Activated naive CD4-positive, alpha-beta T cell treated with anti-CD3 and anti-CD28 coated beads for 36 hours (primary cell): ENCODE measurements at places on chromosomes 5 and 9. TPM values are rescaled to one million over a fixed set of nuclear protein-coding genes. Genes with fewer than 3 reads are reported as not detected.

The LTC4S gene
- 0.79 TPM for total RNA-seq

The SLC24A2 gene
- total RNA-seq: not detected

The TMOD1 gene
- total RNA-seq: 1.2 TPM

The CACFD1 gene
- 0.45 TPM for total RNA-seq

The LCN10 gene
- 0.83 TPM for total RNA-seq

DNA sequence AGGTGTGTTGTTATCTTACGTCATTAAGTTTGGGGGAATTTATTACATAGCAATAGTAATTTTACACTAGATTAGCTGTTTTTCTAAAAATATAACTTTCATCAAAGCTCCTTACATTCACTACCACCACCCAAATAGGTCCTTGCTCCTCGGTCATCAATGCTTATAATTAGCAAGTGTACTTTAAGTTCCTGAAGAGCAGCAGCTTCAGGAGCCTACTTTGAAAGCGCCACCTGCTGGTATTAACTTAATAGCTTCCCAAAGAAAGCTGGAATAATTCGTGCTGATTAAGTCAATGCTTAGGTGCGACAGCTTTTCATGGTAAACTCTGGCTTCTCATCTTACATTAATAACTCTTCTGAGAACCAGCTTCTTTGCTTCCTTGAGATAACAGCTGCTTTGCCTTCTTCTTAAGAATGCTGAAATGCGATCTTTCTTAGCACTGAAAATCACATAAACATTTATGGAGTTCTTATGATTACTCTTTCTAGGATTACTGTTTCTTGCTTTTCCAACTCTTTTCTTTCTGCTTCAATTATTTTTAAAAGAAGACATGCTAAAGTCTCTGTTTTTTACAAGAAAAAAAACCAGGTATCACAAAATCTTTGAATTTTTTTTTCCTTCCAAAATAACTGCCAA is 10.0 kb upstream of the C5 start:
- peak; percentile 44 for DNase-seq

DNA sequence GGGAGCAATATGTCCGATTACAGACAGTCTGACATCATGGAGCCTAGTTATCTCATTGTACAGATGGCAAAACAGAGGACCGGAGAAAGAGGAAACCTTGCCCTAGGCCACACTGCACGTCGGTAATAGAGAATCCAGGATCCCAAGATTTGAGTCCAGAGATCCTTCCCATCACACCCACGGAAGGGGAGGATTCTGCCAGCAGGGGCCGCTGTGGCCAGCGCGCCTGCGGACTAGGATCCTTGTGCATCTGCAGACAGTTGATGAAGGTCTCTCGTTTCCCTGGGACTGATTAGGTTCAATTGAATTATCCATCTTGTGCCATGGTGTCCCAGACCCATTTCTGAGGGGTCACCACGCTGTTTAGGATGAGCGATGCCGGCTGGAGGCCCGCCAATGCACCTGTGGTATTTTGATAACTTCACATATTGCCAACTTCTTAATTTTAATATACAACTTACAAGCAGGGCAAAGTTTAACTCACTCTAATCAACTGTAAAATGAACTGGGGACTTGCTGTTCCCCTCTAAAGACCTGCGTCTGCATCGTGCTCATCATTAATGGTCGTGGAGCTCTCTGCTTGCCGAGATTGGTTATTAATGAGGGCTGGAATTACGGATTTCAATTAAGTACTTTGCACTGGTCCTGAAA is 592.7 kb upstream of the BRINP1 start:
- DNase-seq: peak; percentile 7

GRCh38 chr9:81787747-81788632 is 98.6 kb upstream of the TLE1 start:
- no peak for DNase-seq

DNA sequence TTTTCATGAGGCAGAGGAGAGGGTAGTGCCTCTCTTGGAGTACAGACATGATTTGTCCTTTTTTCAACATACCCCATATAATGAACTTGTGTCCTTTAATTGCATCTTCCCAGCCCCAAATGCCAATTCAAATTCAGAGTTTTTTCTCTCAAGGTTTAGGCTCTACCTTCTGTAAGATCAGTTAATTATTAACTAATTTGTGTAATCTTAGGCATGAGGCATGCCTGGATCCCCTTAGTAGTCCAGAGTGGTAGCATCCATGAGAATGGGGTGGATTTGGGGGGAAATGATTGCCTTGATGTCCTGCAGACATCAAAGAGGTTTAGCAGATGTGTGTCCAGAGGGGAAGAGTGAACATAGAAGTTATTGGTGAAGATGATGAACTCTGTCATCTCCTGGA is 533.3 kb downstream of the LRRC70 start:
- DNase-seq: no peak

DNA sequence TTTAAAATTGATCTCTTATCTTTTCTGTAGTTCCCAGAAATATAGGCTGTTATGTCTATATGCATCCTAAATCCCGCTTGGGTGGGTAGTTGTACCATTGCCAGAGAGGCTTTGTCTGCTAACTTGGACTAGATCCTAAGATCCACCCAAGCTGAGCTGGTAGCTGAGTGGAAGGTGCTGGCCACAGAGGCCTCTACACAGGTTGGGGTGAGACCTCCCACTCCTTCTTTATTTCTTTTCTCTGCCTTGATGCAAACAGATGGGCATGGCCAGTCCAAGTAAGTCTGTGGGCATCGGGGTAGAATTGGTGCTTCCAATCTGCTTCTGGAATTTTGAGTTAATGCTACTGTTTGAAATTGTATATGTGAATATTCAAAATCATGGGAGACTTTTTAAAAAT is 14.4 kb upstream of the GADD45G start:
- DNase-seq: no peak
